ENCODE measurements at places on chromosomes 6 and 20. TPM values are rescaled to one million over a fixed set of nuclear protein-coding genes. Genes with fewer than 3 reads are reported as not detected.
A peak's percentile ranks its signal among the peaks of the same experiment; 100 is the strongest.

DNA sequence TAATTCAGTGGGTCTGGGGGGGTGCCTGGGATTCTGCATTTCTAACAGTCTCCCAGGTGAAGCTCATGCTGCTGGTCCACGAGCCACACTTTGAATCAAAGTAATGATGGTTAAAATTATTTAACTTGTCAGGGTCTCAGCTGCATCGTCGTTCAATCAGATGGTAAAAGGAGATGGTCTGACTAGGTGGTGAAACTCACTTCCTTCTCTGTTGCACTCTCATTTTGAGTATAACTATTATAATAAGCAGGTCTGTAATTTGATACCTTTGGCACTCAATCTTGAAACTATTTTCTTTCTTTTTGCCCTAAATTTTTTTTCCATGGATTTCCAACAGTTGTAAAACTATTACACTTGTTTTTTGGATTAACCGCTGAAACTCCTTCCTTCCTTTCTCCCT, 292.5 kb downstream of the FARS2 start:
- no peak for DNase-seq

- DNase-seq: no peak
Measured at GRCh38 chr6:24621626-24622289, 24.2 kb downstream of the KIAA0319 start.

DNA sequence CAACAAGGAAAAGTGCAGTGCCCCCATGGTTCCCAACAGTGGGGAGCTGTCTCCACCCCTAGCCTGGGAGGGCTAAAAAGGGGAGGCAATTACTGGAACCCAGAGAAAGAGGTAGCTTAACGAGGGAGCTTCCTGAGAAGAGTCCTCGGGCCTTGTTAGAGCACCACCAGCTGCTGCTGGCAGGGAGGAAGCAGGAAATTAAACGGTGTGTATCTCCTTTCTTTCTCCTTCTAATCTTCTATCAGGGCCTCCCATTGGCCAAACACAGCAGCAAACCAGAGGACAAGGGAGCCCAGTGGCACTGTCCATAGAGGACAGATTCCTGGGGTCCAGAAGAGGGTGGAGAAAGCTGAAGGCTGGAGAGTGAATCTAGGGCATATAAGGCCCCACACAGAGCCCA, 7.6 kb upstream of the BTN2A2 start:
- DNase-seq: no peak

GRCh38 chr6:145963216-145964068, 716 bp downstream of the SHPRH start:
- DNase-seq: peak; percentile 68

GRCh38 chr20:6381887-6382286, 259.1 kb upstream of the FERMT1 start:
- peak; percentile 1 for DNase-seq

Gene LHFPL5
- total RNA-seq: not detected

Measured in dermis blood vessel endothelial cell (primary cell).